WTC11 (cell line): ENCODE measurements at places on chromosomes 4 and X. TPM values are rescaled to one million over a fixed set of nuclear protein-coding genes. Genes with fewer than 3 reads are reported as not detected.

DNA sequence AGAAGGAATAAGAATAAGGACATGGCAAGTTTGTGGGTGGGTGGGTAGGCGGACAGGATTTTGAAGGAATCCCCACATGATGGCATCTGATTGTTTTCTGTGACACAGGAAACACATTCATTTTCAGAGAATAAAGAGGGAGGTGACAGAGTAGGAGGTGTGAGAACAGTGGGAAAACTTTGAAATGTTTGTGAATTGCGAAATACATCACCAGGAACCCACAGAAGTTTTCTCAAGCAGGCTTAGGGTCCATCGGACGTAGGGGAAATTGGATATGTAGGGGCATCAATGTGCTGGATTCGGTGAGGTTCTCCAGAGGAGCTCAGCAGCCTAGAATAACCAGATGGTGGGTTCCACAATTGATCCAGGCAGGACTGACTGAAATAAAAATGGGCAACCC is 171.6 kb downstream of the GLRA2 start:
- no peaks in the 10 kb centered on the region for H3K36me3 ChIP-seq
- no peak overlapping the region for H3K4me3 ChIP-seq
- no peaks in the 10 kb centered on the region for H3K4me1 ChIP-seq
- no peaks in the 10 kb centered on the region for H3K27me3 ChIP-seq

DNA sequence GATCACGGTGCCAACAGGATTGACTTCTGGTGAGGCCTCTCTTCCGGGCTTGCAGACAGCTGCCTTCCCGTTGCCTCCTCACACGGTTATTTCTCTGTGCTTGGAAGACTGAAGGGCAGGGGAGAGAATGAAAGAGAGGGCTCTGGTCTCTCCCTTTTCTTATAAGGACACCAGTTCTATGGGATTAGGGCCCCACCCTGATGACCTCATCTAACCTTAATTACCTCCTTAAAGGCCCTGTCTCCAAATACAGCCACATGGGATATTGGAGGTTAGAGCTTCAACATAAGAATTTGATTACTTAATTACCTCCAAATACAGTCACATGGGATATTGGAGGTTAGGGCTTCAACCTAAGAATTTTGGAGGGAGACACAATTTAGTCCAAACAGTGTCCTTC is 46.5 kb downstream of the EVC start:
- no peak for DNase-seq
- H3K4me1 ChIP-seq: peaks cover 37% of the 10 kb centered on the region
- H3K4me3 ChIP-seq: no peak overlapping the region
- H3K27ac ChIP-seq: no peak overlapping the region

- H3K4me1 ChIP-seq: no peaks in the 10 kb centered on the region
- no peak overlapping the region for H3K27ac ChIP-seq
- no peaks in the 10 kb centered on the region; the same call in 1 of the 2 replicates for H3K36me3 ChIP-seq
- no peak overlapping the region for H3K4me3 ChIP-seq
- no peak for DNase-seq
- H3K27me3 ChIP-seq: no peaks in the 10 kb centered on the region
Observed at GRCh38 chr4:148812101-148812500, 369.9 kb upstream of the NR3C2 start.

- H3K27ac ChIP-seq: no peak overlapping the region
- no peak for DNase-seq
- no peaks in the 10 kb centered on the region for H3K4me1 ChIP-seq
Observed at GRCh38 chrX:31061091-31061490, 10.8 kb downstream of the FTHL17 start.

- peaks cover 3% of the 10 kb centered on the region for H3K27me3 ChIP-seq
- no peak for DNase-seq
- H3K27ac ChIP-seq: no peak overlapping the region
- no peaks in the 10 kb centered on the region for H3K4me1 ChIP-seq
Observed at GRCh38 chr4:24219209-24219608, 329.4 kb upstream of the PPARGC1A start.

Gene POU3F4
- total RNA-seq: 3.3 to 3.6 TPM (median 3.6 TPM) in 3 replicates

Gene CTAG1B
- total RNA-seq: not detected in 3 replicates
